Esophagus (tissue), 2 donors: ENCODE measurements at places on chromosomes 7 and 10. TPM values are rescaled to one million over a fixed set of nuclear protein-coding genes. Genes with fewer than 3 reads are reported as not detected.

OR13A1 gene
- 0.11 TPM for polyA plus RNA-seq

CHAT gene
- polyA plus RNA-seq, result not detected

CUEDC2 gene
- 16.3 TPM for polyA plus RNA-seq

CYP2E1 gene
- 19.3 TPM for polyA plus RNA-seq

SPDYE1 gene
- not detected for polyA plus RNA-seq
